ENCODE measurements at places on chromosomes 4 and X.
A peak's percentile ranks its signal among the peaks of the same experiment; 100 is the strongest.

- no peak for DNase-seq
These were observed 103.9 kb downstream of the ADGRA3 start for GRCh38 chr4:22412013-22412412.

GRCh38 chrX:40871385-40872082 is 136.2 kb upstream of the MED14 start:
- no peak for DNase-seq

DNA sequence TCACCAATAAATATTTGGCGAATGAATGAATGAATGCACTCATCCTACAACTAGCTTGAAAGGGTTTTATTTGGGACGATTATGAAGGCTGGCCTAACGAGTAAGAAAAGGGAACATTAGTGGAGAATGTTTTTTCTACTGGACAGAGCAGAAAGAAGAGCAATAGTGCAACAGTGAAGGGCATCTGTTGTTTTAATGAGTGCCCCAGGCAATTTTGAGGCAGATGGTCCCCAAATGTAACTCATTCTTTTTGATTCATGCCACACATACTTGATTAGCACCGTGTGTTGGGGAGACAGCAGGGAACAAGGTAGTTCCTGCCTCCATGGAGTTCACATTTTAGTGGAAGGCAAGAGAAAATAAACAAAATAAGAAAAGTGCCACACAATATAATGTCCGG is 22.7 kb upstream of the INTS6L start:
- no peak for DNase-seq

DNA sequence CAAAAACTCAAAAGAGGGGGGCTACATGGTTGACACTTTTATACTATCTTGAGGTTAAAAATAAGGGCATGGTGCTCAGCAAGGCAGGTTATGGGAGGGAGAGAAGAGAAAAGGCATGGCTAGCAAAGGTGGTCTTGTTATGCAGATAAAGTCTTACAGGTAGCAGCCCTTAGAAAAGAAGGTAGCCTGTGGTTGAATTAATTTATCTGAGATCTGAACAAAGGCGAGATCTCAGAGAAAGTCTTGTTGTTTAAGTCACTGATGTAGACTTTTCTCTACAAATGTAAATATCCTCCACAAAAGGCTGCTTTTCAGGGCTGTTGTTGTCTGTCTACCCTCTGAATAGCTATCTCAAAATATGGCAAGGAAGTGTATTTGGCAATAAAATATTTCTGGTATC is 1250.4 kb downstream of the PCDH18 start:
- no peak for DNase-seq

GRCh38 chr4:107243141-107243781 is 207.1 kb upstream of the DKK2 start:
- peak; percentile 54 for DNase-seq

Measured in GM04504 (cell line).